Stimulated activated CD4-positive, alpha-beta T cell treated with anti-CD3 and anti-CD28 coated beads, Interleukin-15, amount 100 ng/mL, for 1 hour (primary cell): ENCODE measurements at places on chromosomes 5 and 9.

GRCh38 chr5:42836070-42836769 is 24.5 kb upstream of the SELENOP start:
- DNase-seq = no peak

DNA sequence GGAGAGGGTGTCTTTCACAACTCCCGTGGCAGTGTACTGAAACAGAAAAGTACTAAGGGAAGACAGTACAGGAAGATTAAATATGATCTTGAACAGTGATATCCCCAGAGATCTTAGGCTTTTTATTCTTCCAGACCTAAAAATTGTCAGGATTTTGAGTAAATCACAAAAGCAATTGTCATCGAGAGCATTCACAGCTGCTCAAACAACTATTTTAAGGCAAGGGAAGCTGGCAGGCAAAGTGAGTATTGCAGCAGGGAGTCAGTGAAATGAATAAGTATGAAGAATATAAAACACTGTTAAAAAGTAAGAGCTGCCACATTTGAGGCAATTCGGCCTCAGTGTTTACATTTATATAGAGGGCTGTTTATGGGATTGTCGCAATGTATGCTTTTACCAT is 479.0 kb downstream of the CAAP1 start:
- no peak for DNase-seq

GRCh38 chr5:36894954-36895353 is 18.4 kb downstream of the NIPBL start:
- DNase-seq = no peak

DNA sequence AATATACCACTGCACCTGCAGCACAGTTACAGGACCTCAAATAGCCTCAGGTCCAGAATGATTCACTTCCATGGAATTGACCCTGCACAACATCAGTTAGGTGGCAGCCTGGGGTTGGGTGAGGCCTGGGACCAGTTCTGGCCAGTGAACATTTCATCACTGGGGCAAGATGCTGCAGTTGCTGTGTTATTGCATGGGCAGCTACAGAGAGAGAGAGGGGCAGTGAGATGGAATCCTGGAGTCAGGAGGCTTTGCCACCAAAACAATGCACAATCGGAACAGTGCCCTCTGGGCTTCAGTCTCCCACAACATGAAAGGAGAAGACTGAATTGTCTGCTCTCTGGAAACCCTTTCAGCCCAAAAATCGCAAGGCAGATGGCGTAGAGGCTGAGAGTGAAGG is 51.8 kb downstream of the SH3TC2 start:
- no peak for DNase-seq

- no peak for DNase-seq
Measured at GRCh38 chr9:131721076-131721475, 18.8 kb downstream of the RAPGEF1 start.

GRCh38 chr9:129027685-129028191 is 393 bp downstream of the SH3GLB2 start:
- DNase-seq = no peak

GRCh38 chr5:59065554-59065953 is 482.7 kb downstream of the RAB3C start:
- DNase-seq = no peak

DNA sequence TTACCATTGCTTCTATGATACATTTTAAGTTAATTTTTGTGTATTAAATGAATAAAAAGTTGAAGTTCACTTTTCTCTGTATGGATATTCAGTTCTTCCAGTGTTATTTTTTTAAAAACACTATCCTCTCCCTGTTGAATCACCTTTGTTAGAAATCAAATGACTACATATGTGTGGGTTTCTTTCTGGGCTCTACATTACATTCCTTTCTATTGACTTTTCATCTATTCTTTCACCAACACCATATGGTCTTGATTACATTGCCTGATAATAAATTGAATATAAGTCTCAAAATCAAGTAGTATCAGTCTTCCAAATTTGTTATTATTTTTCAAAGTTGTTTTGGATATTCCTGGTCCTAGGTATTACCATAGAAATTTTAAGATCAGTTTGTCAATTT is 7.3 kb upstream of the RASEF start:
- DNase-seq = no peak

DNA sequence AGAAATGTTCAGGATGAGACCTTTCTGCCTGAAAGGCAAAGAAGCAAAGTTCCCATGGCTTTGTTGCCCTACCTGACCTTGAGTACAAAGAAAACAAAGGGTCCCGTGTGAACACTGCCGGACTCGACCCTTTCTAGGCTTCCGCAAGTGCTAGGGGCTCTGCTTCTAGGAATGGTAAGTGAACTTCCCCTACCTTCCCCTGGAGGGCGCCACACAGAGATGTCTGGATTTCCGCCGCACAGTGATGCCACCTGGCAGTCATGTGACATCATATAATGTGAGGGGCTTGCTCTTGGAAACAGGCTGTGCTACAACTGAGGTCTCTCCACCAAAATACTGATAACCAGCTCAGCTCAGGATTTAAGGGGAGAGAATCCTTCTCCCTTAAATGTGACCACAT is 56.6 kb downstream of the HSD17B3 start:
- no peak for DNase-seq

DNA sequence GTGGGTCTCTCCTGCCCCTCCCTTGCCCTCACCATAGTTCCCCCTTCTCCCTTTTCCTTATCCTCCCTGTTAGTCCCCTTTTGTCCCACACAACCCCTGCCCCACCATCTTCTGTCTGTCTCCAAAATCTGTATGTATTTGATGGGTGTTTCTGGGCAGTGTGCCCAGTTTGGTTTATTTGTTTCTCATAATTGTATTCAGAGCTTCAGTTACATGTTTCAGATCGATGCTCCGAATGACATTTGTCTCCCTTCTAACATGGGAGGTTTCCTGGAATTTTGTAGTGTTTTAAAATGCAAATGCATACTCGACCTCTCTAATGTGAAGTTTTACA is 22.2 kb downstream of the FBXL7 start:
- DNase-seq = no peak

DNA sequence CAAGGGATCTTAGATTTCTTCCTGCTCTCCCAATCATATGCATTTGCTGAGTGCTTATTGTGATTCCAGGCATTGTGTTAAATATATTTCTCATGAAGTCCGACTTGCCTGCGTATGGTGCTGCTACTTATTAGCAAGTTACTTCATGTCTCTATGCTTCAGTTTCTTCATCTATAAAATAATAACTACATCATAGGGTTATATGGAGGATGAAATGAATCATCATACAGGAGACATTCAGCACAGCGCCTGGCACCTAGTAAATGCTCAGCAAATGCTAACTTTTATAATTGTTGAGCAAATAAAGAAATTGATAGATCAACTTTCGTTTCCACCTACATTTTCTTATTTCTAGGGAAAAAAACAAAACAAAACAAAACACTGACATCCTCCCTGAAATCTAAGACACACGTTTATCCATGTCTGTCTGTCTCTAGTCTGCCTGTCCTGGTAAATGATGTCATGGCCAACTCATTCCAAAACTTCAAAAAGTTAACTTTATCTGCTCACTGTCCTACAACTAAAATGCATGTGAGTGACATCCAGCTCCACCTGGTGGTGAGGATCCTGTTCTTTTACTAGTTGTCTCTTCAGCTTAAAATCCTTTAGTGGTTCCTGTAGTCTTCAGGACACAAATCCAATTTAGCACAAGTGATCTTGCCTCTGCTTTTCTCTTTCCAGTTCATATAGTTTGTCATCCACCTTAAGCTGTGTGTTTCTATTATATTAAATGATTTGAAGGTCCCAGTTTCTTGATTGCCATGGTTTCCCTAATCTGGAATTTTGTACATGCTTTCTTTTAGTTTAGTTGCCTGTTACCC is 27.7 kb downstream of the PPP3R2 start:
- no peak for DNase-seq

- DNase-seq = no peak
Measured at GRCh38 chr9:110334871-110335270, 2.8 kb downstream of the TXNDC8 start.

GRCh38 chr5:100430268-100431195 is 104.6 kb upstream of the FAM174A start:
- no peak for DNase-seq

GRCh38 chr5:175096469-175097165 is 347.4 kb downstream of the DRD1 start:
- DNase-seq = no peak
